ENCODE measurements at places on chromosomes 11 and 22.
A peak's percentile ranks its signal among the peaks of the same experiment; 100 is the strongest.

DNA sequence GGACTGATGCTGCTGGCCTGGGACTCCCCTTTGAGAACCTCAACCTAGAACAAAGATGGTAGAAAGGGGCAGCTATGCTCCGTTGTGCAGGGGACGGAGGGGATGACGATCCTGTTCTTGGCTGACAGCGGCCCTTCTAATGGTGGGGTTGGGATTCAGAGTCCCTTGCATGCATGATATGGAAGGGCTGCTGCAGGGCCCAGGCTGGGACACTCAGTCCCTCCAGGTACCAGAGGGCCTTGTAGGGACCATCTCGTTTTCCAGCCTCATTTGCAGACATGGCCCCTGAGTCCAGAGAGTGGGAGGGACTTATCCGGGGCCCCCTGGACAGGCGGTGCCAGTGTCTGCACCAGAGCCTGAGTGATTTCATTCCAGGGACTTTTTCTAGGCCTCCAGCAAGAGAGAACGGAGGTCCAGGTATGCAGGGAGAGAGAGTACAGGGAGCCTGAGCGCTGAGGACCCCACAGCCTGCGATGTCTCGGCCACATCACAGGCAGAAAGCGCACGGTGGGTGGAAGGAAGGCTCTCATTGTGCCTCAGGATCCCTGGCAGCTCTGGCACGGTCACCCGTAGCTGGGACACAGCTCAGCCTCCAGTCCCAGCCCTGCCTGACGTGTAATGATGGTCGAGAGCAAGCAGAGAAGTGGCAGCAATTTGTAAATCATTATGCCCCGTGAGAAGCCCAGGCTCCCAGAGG, 860.8 kb downstream of the TBC1D22A start:
- no peak for DNase-seq

DNA sequence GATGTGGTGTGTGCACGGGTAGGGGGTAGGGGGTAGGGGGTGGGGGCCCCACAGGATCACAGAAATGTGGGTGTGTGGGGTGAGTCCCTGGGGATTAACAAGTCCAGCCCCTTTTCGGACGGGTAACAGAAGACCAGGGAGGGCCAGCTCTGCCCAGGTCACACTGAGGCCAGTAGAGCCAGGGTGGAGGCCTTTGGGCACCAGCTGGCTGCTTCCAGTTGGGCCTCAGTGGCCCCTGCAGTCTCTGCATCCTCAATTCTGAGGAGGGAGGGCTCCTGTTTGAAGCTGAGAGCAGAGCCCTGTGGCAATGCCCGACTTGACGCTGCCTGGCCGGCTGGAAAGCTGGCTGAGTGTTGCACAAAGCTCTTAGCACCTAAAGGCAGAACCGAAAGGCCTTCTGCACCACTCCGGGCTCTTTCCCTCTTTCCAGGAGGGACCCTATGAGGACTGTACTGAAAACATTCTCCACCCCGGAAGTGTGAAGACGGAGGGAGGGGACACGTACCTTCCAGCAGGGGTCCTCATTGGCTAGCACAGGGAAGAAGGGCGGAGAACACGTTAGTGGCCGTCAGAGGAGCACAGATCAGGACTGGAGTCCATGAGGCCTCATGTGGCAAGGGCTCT, 120.4 kb downstream of the PHF21B start:
- no peak for DNase-seq

- DNase-seq = no peak
Observed at GRCh38 chr11:61639816-61640443, 40.3 kb upstream of the DAGLA start.

- no peak for DNase-seq
Observed at GRCh38 chr22:36540867-36541642, 12.1 kb upstream of the EIF3D start.

- no peak for DNase-seq
Observed at GRCh38 chr11:35276396-35277145, 137.6 kb downstream of the CD44 start.

GRCh38 chr11:13462311-13462900, 616 bp downstream of the BTBD10 start:
- DNase-seq = no peak

DNA sequence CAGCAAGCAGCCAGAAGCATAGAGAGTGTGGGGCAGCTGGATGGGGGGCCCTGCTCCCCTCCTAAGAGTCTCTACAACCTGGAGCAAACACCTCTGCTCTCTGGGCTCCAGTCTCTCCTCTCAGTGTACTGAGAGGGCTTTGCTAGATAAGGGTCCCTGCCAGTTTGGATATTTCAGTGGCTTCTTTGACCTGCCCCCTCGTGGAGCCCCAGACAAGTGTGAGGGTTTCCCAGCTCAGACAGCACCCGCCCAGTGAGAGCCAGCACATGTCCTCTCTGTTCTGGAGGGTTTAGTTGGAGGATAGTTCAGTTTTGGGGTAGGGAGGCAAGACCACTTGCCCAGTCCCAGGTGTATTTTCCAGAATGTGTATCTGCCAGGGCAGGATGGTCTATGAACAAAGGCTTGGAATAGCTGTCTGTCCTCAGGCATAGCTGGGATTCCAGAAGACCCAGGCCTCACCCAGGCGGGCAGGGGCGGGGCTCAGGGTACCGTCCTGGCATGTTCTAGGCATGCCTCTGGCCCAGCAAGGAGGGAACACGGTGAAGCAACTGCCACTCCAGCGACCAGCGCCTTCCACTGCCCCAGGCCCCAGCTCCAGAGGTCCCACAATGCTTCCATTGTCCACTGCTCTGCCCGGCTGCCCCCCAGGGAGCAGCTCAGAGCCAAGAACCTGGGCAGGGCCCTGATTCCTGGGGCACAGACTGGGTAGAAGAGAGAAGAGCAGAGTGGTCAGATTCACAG, 7.5 kb upstream of the MICALL1 start:
- no peak for DNase-seq

GRCh38 chr22:50656122-50657070, 16.2 kb upstream of the SHANK3 start:
- no peak for DNase-seq

- no peak for DNase-seq
Observed at GRCh38 chr22:37525073-37525745, 6.0 kb upstream of the CARD10 start.

DNA sequence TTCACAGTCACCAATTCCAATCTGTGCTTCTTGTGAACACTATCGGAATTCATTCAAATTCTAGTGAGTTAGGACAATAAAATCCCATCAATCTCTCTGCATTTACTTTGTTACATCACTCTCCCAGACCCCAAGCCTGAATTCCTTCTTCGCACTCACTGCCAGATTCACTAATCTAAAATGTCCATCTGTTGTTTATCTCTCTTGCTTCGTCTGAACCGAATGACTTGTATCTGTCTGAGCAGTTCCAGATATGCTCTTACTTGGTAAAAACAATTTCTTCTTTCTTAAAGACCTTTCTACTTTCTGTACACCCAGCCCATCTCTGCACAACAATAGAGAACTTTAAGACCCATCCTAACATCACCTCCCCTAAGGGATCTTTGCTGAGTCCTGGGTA, 7.0 kb downstream of the MMP10 start:
- no peak for DNase-seq

DNA sequence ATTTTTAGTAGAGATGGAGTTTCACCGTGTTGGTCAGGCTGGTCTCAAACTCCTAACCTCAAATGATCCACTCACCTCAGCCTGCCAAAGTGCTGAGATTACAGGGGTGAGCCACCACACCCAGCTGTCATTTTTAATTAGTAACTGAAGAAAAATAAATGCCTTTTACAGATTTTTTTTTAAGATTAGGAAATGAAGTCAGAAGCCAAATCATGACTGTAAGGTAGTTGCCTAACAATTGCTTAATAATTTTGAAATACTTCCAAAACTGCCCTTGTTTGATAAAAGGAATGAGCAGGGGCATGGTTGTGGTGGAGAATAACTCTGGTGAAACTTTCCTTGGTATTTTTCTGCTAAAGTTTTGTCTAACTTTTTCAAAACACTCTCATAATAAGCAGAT, 98.9 kb upstream of the SLC5A12 start:
- no peak for DNase-seq

DNA sequence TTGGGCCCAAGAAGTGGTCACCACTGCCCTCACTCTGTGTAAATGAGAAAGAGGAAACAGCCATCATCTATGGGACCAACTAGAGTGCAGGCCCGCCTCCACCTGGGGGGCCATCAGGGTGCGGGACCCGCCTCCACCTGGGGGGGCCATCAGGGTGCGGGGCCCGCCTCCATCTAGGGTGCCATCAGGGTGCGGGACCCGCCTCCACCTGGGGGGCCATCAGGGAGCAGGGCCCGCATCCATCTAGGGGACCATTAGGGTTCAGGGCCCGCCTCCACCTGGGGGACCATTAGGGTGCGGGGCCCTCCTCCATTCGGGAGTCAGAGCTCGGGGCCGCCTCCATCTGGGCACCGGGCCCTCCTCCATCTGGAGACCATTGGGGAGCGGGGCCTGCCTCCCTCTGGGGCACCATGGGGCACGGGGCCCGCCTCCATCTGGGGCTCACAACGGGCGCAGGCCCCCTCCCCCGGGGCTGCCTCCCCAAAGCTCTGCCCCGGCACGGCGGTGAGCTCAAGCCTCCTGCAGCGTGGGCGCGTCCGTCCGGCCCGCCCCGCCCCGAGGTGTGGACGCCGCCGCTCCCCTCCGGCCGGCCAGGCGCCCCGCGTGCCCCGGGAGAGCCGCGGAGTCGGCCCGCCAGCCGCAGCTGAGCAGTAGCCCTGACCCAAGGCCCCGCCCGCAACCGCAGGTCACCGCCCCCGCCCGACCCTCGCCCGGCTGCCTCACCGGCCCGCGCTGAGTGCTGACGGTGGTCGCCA, 512 bp downstream of the TOLLIP start:
- DNase-seq = no peak

- no peak for DNase-seq
Observed at GRCh38 chr22:27905653-27906052, 13.4 kb downstream of the PITPNB start.

DNA sequence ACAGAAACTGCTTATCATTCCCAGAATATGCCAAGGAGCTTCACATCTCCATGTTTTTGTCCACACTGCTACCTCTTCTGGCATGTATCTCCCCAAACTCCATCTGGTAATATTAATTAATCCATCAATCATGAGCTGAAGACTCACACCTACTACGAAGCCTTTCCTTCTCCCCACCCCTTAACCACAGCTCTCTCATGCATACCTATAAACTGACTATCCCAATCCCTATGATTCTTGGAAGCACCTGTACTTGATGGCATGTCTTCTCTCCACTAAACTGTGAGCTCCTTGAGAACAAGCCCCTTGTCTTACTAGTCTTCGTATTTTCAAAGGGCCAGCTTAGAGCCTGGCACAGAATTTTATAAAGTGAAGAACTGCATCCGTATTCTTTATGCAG, 47.3 kb downstream of the RELT start:
- no peak for DNase-seq

- no peak for DNase-seq
Observed at GRCh38 chr11:126543691-126544090, 188.2 kb downstream of the ST3GAL4 start.

DNA sequence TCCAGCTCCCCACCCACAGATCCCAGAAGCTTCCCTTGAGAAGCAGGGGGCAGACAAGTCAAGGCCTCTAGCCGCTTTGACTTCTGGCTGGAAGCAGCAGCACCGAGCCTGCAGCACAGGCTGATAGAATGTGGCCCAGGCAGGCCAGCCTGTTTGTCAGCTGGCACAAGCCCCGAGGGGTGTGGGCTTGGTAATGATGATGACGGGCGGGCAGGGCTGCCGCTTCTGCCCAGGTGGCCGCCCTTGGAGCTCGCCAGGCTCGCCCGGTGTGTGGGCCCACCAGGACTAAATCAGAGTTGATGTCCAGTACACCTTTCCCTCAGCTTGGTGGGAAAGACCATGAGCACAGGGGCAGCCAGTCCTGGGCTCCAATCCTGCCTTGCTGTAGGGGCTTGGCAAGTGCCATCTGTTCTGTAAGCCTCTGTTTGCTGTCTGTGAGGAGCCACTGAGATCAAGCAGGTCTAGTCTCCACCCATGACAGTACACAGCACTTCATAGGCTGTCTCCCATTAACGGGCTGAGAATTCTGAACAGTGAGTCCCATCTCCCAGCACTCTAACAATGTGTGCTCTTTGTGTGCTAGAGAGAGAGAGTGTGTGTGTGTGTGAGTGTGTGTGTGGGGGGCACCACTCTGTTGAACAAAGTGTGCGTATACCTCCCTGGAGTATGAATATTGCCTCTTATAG, 26.8 kb downstream of the MICAL2 start:
- no peak for DNase-seq

GRCh38 chr11:128047026-128047425, 540.3 kb downstream of the ETS1 start:
- no peak for DNase-seq

DNA sequence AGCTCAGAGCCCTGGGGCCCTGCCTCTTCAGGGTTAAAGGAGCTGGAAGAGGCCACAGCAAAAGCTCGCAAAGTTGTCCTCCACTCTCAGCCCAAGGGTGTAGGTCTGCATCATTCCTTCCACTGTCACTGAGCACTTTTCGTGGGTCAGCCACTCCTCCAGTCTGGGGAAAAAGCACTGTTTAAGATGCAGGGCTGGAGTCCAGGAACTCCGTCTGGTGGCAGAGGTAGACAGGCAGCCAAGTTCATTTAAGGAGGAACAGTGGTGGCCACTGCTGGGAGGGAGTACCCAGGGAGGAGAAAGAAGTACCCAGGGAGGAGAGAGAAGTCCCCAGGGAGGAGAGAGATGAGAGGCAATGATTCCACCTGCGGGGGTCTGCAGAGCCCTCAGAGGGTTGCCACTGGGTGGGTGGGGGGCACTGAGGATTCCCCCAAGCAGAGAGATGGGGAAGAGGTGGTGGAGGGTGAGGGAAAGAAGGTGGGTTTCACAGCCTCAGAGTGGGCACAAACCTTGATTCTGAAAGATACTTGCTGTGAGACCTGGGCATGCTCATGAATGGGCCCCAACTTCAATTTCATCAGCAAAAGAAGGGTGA, 70.0 kb upstream of the B3GAT1 start:
- DNase-seq = no peak

- DNase-seq = no peak
Observed at GRCh38 chr11:7898666-7899283, 32.3 kb downstream of the OR10A6 start.

- DNase-seq = no peak
Observed at GRCh38 chr11:103601225-103601846, 435.1 kb upstream of the DDI1 start.

- no peak for DNase-seq
Observed at GRCh38 chr22:39302431-39302960, 16.9 kb downstream of the RPL3 start.

- no peak for DNase-seq
Observed at GRCh38 chr11:119942583-119943297, 195.2 kb downstream of the TRIM29 start.

GRCh38 chr22:38353142-38353629, 36.0 kb upstream of the CSNK1E start:
- peak; percentile 54 for DNase-seq

GRCh38 chr22:29095459-29095858, 22.6 kb downstream of the KREMEN1 start:
- DNase-seq = no peak

DNA sequence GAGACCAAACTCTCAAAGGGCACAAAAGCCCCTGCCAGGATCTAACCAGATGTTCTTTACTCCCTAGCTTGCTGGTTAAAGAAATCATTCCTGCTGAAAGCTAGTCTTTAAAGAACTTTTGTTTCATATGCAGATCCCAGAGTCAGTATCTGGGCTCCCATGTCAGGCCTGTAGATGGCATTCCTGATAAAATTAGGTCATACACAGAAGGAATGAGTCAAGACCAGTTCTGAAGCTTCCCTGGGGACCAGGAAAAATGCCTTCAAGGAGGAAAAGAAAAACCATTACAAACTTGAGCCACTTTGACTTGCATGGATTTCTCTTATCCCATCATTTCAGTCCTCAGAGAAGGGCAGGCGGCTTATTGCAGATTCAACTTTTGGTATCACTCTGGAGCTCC, 5.9 kb downstream of the DBX1 start:
- DNase-seq = no peak

- no peak for DNase-seq
Observed at GRCh38 chr22:21038405-21038804, 6.0 kb upstream of the SLC7A4 start.

All from activated CD8-positive, alpha-beta memory T cell treated with anti-CD3 and anti-CD28 coated beads for 1 hour (primary cell).